ENCODE measurements at places on chromosomes 12 and 14. TPM values are rescaled to one million over a fixed set of nuclear protein-coding genes. Genes with fewer than 3 reads are reported as not detected.

The TAPBPL gene
- 11.7 TPM for total RNA-seq

The SIX6 gene
- not detected for total RNA-seq

The DAO gene
- total RNA-seq = not detected

The AGAP2 gene
- total RNA-seq = 3.7 TPM

The MUCL1 gene
- not detected for total RNA-seq

The SYT1 gene
- 1.6 TPM for total RNA-seq

The NTS gene
- 2.2 TPM for total RNA-seq

The TMEM52B gene
- not detected for total RNA-seq

The AKAP5 gene
- 0.51 TPM for total RNA-seq

The SLC10A1 gene
- not detected for total RNA-seq

The TSHR gene
- 1.7 TPM for total RNA-seq

The PKP2 gene
- 8.8 TPM for total RNA-seq

The IKZF4 gene
- total RNA-seq = 7.3 TPM

The WSCD2 gene
- 5.5 TPM for total RNA-seq

The CABP1 gene
- 0.51 TPM for total RNA-seq

The PTPRB gene
- total RNA-seq = 35.6 TPM

The GPR65 gene
- total RNA-seq = 0.41 TPM

The COCH gene
- 2.8 TPM for total RNA-seq

The GALNT16 gene
- 17.3 TPM for total RNA-seq

The RAPGEF3 gene
- total RNA-seq = 16.0 TPM

The BCL11B gene
- 5.7 TPM for total RNA-seq

The FGF23 gene
- 0.31 TPM for total RNA-seq

The ADAM21 gene
- total RNA-seq = not detected

The EXOC3L4 gene
- total RNA-seq = 6.3 TPM

The YEATS4 gene
- 11.1 TPM for total RNA-seq

The PLEKHD1 gene
- total RNA-seq = 0.21 TPM

The KLHDC1 gene
- 10.9 TPM for total RNA-seq

The CDK17 gene
- 88.2 TPM for total RNA-seq

DNA sequence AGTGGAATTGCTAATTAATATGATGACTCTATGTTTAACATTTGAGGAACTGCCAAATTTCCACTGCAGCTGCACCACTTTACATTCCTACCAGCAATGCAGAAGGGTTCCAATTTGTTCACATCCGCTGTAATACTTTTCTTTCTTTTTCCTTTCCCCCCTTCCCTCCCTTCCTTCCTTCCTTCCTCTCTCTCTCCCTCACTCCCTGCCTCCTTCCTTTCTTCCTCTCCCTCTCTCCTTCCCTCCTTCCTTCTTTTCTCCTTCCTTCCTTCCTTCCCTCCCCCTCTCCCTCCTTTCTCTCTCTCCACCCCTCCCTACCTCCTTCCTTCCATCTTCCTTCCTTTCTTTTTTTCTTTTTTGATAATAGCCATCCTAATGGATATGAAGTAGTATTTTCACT, 3.2 kb upstream of the PFKM start:
- no peak for DNase-seq

DNA sequence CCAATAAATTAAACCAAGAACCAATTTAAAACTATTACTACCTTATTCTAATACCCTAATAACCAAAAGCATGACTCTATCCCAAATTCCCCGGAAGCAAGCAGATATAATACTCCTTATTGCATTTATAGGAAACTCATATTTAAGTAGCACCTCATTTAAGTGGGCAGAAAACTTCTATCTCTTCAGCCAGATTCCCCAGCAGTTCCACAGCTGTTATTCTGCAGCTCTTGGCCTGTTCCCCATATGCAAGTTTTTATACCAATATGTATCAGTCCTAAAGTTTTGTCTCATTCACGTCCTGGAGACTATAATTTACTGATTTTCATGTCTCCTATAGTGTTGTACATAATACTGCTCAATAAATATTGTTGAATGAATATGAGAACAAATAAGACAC, 106.5 kb downstream of the MYRFL start:
- DNase-seq = no peak

GRCh38 chr14:55500219-55500701, 59.8 kb upstream of the TBPL2 start:
- no peak for DNase-seq

GRCh38 chr12:79381248-79382208, 309.2 kb downstream of the PAWR start:
- DNase-seq = no peak

GRCh38 chr14:50489851-50490250, 42.5 kb downstream of the MAP4K5 start:
- DNase-seq = no peak

- DNase-seq = no peak
These were observed 141.9 kb upstream of the PRKD1 start for GRCh38 chr14:30069536-30069935.

GRCh38 chr12:18461758-18462157, 200.4 kb downstream of the PIK3C2G start:
- DNase-seq = peak; percentile 3

DNA sequence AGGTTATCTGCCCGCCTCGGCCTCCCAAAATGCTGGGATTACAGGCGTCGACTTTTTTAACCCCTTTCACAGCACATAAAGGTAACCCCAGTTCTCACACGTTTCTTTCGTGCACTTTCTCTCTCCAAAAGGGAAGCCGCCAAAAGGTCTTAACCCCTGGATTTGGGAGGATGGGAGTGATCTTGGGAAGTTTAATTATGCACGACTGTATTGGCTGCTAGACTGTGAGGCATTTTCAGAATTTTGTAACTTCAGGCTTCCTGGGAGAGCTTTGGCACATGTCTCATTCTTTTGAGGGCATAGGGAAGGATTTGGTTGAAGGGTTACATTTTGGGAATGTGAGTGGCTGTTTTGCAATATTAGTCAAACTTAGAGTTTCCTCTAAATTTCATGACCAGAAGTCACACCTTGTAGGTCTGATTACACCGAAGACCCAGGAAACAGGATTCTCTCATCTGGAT, 1.4 kb upstream of the SMARCC2 start:
- peak; percentile 29 for DNase-seq

DNA sequence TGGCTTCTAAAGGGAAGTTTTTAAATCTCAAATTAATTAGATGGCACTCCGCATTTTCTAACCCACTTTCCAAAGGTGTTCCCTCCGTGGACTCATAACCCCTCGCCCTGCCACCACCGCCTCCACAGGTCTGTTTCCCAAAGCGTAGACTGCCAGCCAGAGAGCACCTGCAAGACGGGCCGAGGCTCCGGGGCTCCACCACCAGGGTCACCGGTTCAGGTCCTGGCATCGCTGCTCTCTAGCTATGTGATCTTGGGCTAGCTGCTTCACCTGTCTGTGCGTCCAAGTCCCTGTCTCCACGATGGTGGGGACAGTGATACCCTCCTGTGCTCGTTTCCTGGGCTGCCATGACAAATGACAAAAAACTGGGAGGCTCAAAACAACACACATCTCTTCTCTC, 11.5 kb downstream of the RIMBP2 start:
- DNase-seq = no peak

DNA sequence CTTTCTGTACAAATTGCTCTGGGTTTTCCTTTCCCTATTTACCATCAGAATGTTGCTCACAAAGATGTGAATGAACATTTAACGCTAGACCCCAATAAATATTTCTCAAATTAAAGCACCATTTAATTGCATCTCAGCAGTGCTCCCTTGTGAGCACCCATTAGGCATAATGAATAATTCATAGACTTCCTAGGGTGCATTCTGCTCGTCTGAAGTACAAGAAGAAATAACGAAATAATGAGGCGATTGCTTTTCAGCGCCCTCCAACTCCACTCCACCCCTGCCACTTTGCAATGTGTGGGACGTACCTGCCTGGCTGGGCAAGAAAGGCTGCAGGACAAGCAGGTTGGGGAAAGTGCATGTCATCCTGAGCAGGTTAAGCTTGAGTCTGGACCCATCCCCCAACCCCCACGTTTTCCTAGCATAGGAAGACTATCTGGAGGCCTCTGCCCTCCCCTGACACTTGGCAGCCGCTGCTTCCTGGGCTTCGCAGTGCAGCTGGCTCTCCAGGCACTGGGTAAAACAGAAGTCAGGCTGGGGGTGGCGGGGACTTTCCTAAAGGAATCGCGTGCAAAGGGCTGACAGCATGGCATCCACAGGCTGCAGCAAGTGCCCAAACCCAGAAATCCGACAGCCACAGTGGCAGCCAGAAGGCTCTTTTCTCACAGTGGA, 253.7 kb downstream of the DUSP6 start:
- peak; percentile 83 for DNase-seq

GRCh38 chr12:52216807-52217206, 16.2 kb upstream of the KRT7 start:
- DNase-seq = no peak

DNA sequence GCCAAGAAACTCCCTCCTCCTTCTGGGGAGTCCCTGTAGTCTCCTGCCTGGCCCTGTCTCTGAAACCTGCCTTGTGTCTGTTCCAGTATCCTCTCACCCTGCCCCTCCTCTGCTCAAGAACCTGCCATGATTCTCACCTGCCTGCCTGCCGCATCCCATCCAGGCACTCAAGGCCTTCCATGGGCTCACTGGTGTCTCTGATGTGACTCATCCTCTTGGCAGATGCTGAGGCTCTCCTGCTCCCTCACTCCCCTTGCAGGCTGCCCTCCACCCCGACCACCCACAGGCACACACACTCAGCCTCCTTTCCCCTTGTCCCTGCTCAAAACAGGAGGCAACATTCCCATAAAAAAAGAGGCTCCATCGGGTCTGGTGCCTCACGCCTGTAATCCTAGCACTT, 5.8 kb upstream of the BEGAIN start:
- no peak for DNase-seq

GRCh38 chr14:103280278-103280928, 53.6 kb upstream of the EIF5 start:
- no peak for DNase-seq

DNA sequence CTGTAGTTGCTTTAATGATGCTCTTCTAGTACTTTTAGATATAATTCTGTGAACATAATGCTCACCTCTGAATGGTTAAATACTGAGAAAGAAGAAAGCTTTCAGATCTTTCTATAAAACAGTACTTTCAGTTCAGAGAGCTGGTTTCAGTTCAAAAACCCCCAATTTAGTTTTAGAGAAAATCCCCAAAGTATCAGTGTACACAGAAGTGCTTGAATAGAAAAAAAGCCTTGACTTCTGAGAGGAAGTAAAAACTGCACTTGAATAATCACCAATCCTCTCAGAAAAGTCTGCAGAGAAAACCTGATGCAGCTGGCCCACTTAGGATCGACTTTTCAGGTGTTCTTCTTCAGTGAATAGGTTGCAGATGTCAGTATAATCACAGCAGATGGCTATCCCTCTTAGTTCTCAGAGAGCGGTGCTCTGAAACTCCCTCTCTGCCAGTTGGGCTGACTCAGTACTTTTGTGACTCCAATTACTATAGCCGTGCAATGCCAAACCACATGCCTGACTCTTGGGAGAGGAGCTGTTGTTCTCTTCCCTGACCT, 616.3 kb downstream of the LRFN5 start:
- peak; percentile 66 for DNase-seq

GRCh38 chr12:71945121-71945520, 6.5 kb downstream of the TPH2 start:
- no peak for DNase-seq

GRCh38 chr14:99546234-99546879, 57.6 kb downstream of the CCDC85C start:
- DNase-seq = peak; percentile 38

- DNase-seq = no peak
These were observed 177.2 kb upstream of the HMGA2 start for GRCh38 chr12:65647074-65647473.

DNA sequence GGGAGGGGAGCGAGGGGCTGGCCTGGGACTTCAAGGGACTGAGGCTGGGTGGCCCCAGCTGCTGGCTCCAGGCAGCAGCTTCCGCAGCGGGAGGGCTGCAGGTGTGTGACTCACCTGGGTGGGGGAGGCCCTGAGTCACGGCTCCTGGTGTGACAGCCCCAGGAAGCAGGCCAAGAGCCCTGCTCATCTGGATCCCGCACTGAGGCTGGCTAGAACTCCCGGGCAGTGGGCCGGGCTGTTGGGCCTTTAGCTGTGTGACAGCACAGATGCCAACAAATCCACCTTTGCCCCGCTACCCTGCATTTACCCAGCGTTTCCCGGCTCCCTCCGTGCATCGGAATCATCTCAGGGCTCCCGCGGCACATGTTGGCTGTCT, 180.0 kb upstream of the PRMT8 start:
- no peak for DNase-seq

DNA sequence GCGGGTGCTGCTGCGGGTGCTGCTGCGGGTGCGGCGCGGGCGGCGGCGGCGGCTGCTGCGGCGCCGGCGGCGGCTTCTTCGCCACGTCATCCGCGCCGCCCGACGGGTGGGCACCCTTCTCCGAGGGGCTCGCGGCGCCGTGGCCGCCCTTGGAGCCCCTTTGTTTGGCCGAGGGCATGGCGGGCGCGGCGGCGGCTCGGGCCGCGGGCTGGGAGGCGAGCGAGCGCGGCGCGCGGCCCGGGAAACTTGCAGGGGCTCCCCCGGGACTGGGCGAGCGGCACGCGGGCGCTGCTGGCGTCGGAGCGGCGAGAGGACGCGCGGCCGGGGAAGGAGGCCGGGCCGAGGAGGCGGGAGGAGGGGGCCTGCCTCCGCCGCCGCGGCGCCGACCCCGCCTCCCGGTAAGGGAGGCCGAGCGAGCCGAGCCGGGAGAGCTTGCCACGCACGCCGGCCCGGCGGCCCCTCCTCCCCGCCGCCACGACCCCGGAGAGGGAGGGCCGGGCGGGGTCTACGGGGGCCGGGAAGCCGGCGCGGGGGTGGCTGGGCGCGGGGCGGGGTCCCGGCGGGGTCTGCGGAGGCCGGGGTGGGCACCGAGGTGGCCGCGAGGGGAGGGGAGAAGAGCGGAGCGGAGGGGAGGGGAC, at the start of gene CKAP4:
Gene CKAP4 (minus strand): TSS at position 347 of the 638 bp plus-strand sequence. CDS start 169 bp downstream, at position 178.
- peak; percentile 91 for DNase-seq

GRCh38 chr12:127749416-127749815, 517.6 kb upstream of the TMEM132C start:
- DNase-seq = no peak

GRCh38 chr12:53254816-53255545, 13.1 kb upstream of the ESPL1 start:
- DNase-seq = no peak
